ENCODE measurements at places on chromosomes 12 and 14.

DNA sequence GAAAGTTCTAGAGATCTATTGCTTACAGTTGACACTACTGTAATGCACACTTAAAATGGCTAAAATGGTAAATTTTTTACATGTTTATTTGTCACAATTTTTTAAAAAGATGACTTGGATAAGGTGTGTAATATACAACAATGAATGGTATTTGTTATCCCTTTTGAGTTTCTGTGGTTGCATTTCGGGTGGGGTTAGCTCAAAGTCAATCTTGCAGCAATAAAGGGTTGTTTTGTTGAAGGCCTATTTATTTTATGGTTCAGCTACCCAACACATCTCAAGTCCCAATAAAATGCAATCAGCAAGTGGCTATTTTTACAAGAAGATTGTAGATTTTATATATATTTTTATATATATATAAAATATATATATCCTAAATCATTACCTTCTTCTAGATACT lies 22.1 kb downstream of the SNRPF start:
- DNase-seq: no peak

- DNase-seq: no peak
Measured at GRCh38 chr12:42143452-42144157, 1.1 kb downstream of the GXYLT1 start.

- DNase-seq: no peak
Measured at GRCh38 chr14:63910583-63911363, 58.0 kb downstream of the SYNE2 start.

GRCh38 chr12:52359621-52360061 lies 7.6 kb downstream of the KRT85 start:
- DNase-seq: no peak

DNA sequence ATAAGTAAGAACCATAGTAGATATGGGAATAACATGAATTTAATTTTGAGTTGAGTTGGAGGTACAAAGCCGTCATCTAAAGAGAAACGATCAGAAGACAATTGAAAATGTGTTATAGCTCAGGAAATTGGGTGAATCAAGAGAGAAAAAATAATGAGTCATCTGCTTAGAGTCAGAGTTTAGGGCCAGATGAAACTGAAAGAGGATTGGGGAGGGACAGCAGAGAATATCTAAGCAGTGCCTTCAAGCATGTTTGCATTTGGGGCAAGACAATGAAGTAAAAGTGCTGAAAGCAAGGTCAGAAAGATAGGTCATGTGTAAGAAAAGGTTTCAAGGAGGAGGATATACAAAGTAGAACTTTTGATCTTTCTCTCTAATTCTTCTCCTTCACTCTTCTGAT lies 49.4 kb downstream of the SLC15A5 start:
- DNase-seq: no peak

GRCh38 chr14:74474376-74474775 lies 18.7 kb downstream of the NPC2 start:
- DNase-seq: no peak

- DNase-seq: no peak
Measured at GRCh38 chr12:94596596-94596995, 53.8 kb downstream of the TMCC3 start.

GRCh38 chr12:6919588-6919987 lies 5.2 kb downstream of the ENO2 start:
- no peak for DNase-seq

DNA sequence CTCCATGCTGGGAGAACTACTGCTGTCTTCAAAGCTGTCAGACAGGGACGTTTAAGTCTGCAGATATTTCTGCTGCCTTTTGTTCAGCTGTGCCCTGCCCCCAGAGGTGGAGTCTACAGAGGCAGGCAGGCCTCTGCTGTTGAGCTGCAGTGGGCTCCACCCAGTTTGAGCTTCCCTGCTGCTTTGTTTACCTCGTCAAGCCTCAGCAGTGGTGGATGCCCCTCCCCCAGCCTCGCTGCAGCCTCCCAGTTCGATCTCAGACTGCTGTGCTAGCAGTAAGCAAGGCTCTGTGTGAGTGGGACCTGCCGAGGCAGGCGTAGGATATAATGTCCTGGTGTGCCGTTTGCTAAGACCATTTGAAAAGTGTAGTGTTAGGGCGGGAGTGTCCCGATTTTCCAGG lies 31.4 kb upstream of the RFX4 start:
- no peak for DNase-seq

- DNase-seq: no peak
Measured at GRCh38 chr14:34931206-34931605, 51.6 kb upstream of the SRP54 start.

DNA sequence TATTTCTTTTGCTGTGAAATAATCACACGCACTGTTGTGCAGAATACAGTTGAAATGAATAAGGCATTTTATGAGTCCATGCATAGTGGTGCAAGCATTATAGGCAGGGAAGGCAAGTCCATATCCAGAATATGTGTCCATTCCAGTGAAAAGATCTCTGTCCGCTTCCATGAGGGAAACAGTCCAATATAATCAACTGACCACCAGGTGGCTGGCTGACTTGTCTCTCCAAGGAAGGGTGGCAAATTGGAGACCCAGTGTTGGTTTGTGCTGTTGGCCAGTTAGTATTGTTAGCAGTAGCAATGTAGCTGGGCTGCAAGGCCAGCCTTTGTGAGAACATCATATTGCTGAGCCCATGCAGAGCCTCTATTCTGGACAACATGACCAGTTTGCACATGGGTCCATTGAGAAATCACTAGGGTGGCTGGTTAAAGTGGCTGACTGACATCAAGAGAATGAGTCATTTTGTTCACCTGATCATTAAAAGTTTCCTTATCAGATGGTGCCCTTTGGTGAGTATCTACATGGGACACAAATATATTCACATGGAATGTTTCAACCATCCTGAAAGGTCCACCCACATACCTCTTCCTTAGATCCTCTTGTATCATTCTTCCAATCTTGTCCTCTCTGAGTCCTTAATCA lies 17.3 kb upstream of the YAF2 start:
- DNase-seq: no peak

GRCh38 chr14:100611811-100612480 lies 24.7 kb upstream of the BEGAIN start:
- no peak for DNase-seq

- DNase-seq: no peak
Measured at GRCh38 chr14:103392572-103392971, 7.4 kb downstream of the MARK3 start.

- DNase-seq: no peak
Measured at GRCh38 chr12:25979059-25979458, 20.6 kb downstream of the RASSF8 start.

GRCh38 chr14:38549564-38549963 lies 293.7 kb upstream of the CLEC14A start:
- no peak for DNase-seq

DNA sequence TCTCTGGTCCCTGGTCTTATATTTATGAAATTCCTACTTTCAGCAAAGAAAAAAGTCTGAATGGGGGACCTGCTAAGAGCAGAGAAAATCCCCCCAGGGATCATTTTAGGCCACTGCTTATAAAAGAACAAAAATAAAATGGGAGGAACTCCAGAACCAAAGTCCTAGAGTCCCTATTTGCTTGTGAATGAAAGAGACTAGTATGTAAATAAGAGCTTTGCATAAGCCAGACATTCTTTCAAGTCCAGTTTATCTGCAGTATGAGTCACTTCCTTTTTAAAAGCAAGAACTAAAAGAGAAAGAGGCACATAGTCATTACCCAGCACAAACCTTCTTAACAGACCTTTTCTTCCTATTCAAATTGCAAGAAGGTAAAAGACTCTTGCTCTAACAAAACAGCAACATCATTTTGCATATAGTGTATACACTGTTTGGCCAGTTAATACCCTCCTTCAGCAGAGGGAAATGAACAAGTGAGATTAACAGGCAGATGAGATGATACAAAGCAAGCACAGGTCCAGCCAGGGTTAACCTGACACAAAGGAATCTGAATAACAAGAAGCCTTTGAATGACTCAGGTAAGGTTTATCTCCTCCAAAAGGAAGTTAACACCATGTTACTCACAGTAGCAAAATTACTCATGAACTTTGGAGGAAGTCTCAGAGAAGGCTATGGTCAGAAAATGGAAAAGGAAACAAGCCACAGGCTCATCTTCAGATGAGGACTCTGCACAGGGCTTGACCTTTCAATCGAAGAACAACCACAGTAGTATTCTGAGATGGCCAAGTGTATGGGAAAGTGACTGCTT lies 87.3 kb downstream of the PHLDA1 start:
- DNase-seq: no peak

DNA sequence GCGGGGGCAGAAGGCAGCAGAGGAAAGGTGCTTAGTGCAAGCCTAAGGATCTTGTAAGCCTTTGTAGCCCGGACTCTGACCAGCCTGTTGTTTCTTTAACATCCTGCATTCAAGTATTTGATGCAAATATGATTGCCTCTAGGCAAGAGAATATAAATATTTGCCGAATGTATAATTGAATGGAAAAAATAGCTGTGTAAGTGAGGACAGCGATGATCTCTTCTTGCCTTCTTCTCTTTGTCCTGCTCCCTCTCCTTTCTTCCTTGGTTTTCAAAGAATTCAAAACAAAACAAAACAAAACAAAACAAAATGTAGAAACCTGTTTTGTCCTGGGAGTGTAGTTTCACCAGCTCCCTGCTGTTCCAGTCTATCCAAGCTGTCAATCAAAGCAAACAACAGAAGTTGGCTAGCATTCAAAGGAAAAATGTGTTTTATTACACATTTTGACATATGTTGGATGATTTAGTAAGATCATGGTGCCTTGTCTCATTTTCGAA lies 74.9 kb upstream of the CPM start:
- DNase-seq: no peak

DNA sequence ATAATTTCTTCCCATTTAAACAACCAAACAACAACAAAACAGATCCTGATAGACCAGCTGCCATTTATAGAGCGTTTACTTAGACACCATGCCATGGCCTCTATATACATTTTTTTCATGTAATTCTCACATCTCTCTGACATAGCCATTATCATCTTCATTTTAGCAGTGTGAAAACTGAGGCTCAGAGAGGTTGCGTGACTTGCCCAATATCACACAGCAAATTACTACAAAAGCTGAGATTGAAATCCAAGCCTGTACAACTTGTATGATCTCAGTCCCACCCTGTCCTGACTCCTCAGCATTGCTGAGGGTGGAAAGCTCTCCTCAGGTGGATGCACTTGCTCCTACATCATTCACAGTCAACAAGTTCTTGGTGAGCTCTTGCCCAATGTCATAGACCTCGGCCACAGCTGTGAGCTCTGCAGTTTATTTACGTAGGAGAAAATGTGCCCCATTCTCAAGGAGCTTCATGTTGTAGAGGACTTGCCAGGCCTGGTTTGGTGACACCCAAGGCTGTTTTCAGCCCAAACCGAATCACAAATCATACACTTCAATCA lies 55.5 kb downstream of the CRACR2A start:
- no peak for DNase-seq

- DNase-seq: no peak
Measured at GRCh38 chr14:61719344-61720293, 24.3 kb downstream of the HIF1A start.

GRCh38 chr12:52204095-52204930 lies 12.5 kb upstream of the KRT80 start:
- DNase-seq: no peak

- DNase-seq: no peak
Measured at GRCh38 chr12:112710414-112710813, 81.1 kb upstream of the RPH3A start.

DNA sequence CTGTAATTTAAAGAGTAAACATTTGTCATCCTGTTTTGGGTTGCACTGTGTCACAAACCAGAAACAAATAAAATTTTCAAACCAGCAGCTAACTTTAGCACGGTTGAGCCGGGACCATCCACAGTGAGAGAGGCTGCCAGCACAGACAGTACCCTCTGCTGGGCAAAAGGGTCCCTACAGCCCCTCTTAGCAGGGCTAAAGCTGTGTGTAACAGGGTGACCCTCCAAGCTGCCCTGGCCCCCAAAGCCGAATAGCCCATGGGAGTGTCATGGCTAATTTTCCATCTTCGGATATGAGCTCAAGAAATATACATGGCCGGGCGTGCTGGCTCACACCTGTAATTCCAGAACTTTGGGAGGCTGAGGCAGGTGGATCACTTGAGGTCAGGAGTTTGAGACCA lies 157.1 kb upstream of the GRIN2B start:
- DNase-seq: no peak

GRCh38 chr12:80217011-80217535 lies 117.7 kb downstream of the OTOGL start:
- DNase-seq: no peak

- DNase-seq: no peak
Measured at GRCh38 chr14:42869681-42870080, 1263.0 kb downstream of the LRFN5 start.

GRCh38 chr14:81801921-81802320 lies 268.3 kb upstream of the SEL1L start:
- DNase-seq: no peak

GRCh38 chr14:71371711-71372396 lies 464.6 kb downstream of the PCNX1 start:
- DNase-seq: no peak

DNA sequence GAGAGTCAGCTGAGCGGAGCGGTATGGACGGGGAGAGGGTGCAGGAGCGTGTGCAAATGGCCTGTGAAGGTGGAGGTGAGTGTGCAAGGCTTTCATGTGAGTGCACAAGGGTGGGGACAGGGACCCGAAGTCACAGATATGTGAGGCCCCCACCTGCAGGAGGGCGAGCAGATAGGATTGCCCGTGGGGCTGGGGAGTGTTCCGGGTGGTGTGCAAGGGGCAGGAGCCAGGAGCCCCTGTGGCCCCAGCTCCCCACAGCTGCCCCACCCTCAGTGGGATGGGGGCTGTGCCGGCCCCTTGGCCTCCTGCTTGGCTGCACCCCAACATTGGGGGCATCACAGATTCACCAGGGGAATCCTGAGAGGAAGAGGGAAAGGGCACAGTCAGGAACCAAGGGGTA lies 5.5 kb upstream of the ZNF384 start:
- no peak for DNase-seq

DNA sequence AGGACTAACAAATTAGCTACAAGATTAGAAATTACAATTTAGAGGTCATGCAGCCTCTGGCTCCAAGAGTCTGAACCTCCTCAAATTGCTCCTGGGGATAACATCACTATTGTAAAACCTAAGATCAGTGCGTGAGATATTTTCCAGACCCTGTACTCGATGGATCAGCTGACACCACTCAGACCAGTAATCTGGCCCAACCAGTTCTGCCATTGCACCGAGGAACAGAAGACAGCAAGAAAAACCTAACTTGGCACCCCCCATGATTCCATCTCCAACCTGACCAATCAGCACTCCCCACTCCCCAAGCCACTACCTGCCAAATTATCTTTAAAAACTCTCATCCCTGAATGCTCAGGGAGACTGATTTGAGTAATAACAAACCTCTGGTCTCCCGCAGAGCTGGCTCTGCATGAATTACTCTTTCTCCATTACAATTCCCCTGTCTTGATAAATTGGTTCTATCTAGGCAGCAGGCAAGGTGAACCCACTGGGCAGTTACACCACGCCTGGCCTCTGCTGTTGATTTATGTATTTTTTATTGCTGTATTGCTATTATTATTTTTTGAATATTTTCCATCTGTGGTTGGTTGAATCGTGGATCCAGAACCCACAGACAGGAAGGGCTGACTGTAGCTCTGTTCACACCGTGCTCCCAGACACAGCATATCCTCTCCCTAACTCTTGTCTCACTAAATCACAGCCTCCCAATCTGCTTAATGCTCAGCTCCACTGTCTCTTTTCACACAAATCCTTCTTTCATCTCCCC lies 9.2 kb downstream of the HEBP1 start:
- DNase-seq: no peak

GRCh38 chr14:66000766-66001165 lies 485.4 kb upstream of the CCDC196 start:
- DNase-seq: no peak
